ENCODE measurements at places on chromosomes 5 and 9.
A peak's percentile ranks its signal among the peaks of the same experiment; 100 is the strongest.

GRCh38 chr5:140310434-140310833 is 7.5 kb upstream of the PFDN1 start:
- DNase-seq: no peak

GRCh38 chr9:23088932-23089364 is 642.3 kb downstream of the DMRTA1 start:
- DNase-seq: no peak

- DNase-seq: no peak
These were observed 1724.3 kb upstream of the C9orf72 start for GRCh38 chr9:29297592-29297991.

DNA sequence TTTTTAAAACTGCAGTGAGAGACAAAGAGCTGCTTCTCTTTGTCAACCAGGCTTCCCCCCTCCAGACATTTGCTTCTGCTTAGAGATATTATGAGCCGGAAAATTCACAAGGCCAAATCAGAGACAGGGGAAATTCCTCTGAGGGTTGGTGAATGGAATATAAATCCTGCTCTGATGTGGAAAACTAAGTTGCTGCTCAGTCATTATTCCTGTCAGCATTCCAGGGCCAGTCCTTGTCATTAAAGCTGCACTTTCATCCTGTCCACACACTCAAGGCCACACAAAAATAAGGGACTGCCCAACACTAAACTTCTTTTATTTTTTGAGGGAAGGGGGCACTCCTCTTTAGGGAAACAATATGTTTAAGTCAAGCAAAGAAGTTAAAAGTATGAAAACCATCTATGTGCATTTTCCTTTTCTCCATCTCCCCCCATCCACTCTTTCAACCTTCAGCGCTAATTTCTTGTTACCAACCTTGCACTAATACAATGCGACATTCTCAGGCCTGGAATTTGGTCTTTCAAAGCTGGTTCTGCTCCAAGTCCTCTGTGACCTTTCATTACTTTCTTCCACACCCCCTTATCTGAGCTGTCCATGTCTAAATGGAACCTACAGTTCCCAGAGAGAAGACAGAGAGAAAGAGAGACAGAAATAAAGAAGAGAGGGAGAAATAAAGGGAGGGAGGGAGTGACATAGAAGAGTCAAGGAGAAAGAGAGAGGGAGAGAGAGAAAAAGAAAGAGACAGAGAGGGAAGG is 118.9 kb upstream of the S1PR3 start:
- no peak for DNase-seq

DNA sequence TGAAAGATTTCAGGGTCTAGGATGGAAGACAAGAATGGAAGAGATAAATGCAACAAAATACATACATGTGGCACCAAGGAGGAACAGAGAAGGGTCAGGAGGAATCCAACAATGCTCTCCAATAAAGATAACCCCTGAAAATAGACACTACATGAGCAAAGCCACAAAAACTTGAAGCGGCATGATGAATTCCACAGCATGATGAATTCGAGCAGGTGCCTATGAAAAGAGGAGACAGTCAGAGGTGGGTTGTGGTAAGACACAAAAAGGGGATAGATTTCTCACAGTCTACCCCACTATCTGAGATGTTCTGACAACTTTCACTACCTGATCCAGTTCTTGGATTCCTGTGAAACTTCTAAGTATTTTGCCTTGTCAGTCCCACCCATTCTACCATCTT is 81.5 kb upstream of the PAPPA start:
- DNase-seq: no peak

DNA sequence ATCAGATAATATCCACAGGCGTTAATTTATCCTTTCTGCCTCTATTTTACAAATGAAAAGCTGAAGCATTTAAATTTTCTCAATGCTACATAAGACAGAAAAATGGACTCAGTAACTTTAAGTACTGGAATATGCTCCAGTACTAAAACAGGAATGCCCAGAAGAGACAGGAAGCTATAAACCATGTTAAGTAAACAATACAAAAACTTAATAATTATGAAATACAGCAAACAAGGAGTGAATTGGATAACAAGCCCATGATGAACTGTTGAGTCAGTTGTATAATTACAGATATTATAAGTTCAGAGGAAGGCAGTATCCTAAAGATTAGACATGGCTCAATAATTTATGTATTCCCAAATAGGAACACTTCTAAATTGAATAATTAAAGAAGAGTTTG is 148.5 kb downstream of the CHSY3 start:
- DNase-seq: no peak

DNA sequence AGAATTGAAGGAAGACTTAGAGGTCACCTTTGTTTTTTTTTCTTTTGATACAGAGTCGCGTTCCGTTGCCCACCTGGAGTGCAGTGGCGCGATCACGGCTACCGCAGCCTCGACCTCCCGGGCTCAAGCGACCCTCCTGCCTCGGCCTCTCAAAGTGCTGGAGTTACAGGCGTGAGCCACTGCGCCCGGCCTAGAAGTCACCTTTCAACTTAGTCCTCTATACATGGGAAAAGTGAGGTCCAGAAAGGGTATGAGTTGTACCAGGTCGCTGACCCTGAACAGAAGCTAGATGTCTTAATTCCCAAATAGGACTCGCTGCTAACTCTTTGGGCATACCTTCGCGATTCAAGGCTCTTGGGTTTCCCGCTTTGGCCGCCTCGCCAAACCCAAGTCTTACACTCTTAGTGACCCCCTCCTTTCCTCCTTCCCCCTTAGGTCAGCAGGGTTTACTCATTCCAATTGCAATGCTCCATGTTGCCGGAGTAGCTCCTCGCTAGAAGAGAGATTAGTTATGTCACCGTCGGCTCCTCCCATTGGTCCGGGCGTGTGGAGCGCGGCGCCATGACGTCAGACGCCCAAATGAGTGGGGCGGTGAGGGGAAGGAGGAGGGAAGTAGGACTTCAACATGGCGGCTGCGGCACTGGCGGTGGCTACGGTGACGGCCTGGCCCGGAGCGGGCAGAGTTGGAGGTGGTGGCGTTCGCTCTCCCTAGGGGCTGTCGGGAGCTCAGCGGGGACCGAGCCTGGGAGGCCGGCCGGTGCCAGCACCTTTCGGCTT is at the start of gene UBAP1:
UBAP1 (plus strand) TSS at position 608 of the 777 bp plus-strand sequence. CDS start 41,872 bp downstream, outside the sequence.
- peak; percentile 94 for DNase-seq

- DNase-seq: no peak
These were observed 54.4 kb downstream of the ANKH start for GRCh38 chr5:14816999-14817761.

- no peak for DNase-seq
These were observed 17.8 kb upstream of the SLC6A19 start for GRCh38 chr5:1183424-1184162.

DNA sequence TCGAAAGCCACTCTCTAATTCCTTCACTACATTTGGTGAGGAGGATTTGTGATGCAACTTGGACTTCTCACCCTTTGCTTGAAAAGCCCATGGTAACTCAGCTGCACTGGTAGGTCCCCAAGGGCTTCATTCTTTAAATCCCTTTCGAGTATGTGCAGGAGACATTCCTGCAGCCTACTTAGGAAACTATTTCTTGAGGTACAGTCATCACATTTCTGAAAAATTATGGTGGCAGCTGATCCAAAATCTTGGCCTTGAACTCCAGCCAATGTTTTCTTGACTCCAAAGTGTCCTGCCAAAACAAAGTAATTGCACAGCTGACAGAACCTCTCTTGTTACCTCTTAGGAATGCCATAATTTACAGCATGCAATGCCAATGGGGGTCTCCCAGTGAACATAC is 99.7 kb downstream of the NPR3 start:
- DNase-seq: no peak

- no peak for DNase-seq
These were observed 112.4 kb upstream of the IRX2 start for GRCh38 chr5:2863675-2864433.

GRCh38 chr5:32276173-32276853 is 36.4 kb downstream of the MTMR12 start:
- no peak for DNase-seq

DNA sequence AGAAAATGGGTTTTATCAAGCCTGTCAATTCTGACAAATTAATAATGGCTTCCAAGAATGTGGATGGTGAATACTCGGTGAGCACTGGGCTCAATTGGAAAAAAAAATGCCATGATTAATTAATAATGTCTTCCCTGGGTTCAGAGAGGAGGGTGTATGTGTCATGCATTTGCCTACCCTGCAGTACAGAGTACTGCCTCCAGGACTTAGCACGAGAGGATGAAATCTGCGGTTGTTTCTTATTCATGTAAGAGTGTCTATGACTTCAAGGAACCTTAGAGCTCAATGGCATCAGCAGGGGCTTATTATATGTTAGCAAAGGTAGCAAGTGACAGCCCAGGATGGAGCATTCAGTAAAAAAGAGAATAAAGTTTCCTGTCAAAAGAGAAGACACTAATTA is 132.7 kb downstream of the GRIA1 start:
- no peak for DNase-seq

- DNase-seq: no peak
These were observed 857.6 kb downstream of the TLE1 start for GRCh38 chr9:80831751-80832150.

- no peak for DNase-seq
These were observed 212.9 kb downstream of the PBX3 start for GRCh38 chr9:125959951-125960619.

- DNase-seq: no peak
These were observed at the start of gene CARD6 for GRCh38 chr5:40841068-40841805. CARD6 (plus strand) TSS chr5:40841367; CDS start chr5:40841383, 16 bp downstream.

DNA sequence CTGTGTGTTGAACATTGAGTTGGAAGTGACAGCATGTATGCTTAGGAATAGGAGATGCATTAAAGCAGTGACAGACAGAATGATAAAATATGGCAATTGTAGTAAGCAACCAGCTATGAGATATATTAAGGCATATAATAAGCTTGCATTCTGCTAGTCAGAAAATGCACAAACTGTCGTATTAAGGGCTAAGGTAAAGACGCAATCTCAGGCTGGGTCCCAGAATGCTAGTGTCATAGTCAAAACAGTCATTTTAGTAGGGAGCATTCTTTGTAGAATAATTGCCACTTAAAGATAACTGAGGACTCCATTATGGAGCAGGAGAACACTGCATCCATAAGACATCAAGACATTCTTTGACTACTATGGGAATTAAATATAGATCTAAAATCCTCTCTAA is 1369.7 kb upstream of the C9orf72 start:
- DNase-seq: no peak

DNA sequence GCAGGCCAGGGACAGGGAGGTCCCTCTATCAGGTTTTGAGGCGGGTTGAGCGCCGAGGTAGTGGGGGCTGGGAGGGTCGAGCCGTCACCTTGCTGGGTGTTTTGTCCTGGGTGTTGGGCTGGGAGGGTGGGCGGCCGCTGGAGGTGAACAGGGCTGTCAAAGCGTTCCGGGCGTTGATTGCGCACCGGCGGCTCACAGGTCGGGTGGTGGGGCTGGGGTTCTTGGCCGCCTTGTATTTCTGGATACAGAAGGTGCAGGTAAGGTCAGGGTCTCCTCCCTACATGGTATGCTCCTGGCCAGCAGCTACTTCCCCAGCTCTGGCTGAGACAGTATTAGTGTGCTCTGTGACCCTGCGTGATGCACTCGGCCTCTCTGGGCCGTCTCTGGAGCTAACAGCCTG is 6.1 kb downstream of the BBLN start:
- DNase-seq: no peak

- no peak for DNase-seq
These were observed 144.9 kb downstream of the ALDH1A1 start for GRCh38 chr9:72807765-72808445.

DNA sequence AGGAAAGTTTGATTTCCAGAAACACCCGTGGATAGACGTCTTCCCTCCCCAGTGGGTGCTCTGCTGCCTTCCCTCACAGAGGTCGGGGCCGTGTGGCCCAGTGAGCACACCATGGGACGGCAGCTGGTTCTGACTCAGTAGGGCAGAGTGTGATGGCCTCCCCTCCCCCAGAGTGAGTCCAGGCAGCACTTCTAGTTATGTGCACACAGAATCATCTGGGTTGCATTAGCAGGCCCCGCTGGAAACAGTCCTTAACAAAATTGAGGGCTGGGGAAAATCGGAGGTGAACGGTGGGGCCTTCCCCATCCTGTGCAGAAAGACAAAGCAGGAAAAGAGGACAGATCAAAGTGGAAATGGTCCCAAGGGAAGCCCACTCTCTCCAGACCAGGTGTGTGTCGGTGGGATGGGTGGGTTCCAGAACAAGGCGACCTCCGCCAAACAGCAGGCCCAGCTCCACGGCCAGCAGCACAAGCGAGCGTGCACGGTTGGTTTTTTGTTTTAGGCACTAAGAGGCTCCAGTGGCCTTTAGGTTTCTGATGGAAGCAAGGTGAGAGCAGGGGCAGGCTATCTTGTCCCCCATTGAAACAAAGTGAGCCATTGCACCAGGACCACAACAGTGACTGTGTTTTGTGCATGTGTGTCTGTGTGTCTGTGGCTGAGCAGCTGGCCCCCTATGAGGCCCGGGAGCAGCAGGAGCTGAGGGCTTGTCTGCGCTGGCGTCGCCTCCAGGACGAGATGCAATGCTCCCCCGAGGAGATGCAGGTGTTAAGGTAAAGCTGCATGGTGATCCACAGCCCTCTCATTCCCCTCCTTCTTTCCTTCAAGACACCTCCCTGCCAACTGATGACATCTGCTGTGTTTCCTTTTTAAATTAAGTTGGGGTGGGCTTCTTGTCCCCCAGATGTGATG is 201.5 kb downstream of the AOPEP start:
- no peak for DNase-seq

GRCh38 chr9:137321726-137322361 is 19.8 kb upstream of the NRARP start:
- DNase-seq: no peak

DNA sequence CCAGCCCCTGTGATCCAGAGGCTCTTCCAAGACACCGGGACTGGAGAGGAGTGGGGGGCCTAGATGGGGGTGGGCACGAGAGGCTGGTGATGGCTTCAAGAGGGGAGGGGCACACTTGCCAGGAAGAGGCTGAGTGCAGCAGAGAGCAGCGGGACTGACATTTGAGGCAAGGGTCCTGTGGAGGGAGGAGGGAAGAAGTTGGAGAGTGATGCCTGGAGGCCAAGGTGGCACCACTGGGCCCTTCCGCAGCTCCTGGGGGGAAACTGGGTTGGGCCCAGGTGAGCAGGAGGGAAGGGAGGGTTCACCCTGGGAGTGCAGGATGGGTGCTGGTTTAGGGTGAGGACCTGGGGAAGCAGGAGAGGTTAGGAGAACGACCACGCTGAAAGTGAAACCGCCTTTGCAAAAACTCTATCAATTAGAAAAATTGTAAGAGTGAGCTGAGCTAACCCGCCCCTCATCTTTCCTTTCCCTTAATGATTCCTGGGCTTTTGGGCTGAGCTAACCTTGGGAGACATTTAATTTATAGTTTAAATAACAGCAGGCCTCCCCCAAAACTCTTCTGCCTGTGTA is 26.2 kb downstream of the ABO start:
- DNase-seq: no peak

DNA sequence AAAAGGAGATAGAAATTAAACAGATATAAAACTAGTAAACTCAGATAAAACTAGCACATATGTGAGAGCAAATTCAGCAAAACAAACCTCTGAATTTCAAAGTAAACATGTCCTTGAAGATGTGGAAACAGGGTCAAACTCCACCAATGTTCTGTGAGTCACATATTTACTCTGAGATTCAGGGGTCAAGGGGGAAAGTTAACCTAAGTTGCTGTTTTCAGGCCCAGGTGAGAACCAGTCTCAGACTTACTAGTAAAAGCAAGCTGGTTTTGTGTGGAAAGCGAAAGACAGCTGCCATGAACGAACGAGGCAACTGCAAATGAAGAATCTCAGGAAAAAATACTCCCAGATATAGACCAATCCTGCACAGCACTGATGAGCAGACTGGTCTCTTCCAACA is 29.0 kb downstream of the PSMB7 start:
- no peak for DNase-seq

GRCh38 chr5:76801159-76801802 is 17.5 kb upstream of the F2RL1 start:
- no peak for DNase-seq

- DNase-seq: no peak
These were observed 176.7 kb upstream of the ADAMTSL1 start for GRCh38 chr9:18297056-18297841.

GRCh38 chr5:154367101-154367500 is 78.7 kb upstream of the SAP30L start:
- DNase-seq: no peak

Data from activated CD4-positive, alpha-beta T cell treated with anti-CD3 and anti-CD28 coated beads, Interleukin-2, amount 50 U/mL, for 4 hours (primary cell).